ENCODE measurements at places on chromosomes 2 and 18. TPM values are rescaled to one million over a fixed set of nuclear protein-coding genes. Genes with fewer than 3 reads are reported as not detected.

The DSC2 gene
- total RNA-seq, result 0.26 TPM

The EPAS1 gene
- total RNA-seq, result 0.78 TPM

The TM4SF20 gene
- not detected for total RNA-seq

The PSME4 gene
- 56.0 TPM for total RNA-seq

The ANKRD53 gene
- total RNA-seq, result 0.21 TPM

The IL1F10 gene
- total RNA-seq, result not detected

The CNGA3 gene
- total RNA-seq, result not detected

The TXNDC2 gene
- total RNA-seq, result not detected

All from activated naive CD8-positive, alpha-beta T cell treated with anti-CD3 and anti-CD28 coated beads for 36 hours (primary cell).